ENCODE measurements at places on chromosomes 11 and 22.

DNA sequence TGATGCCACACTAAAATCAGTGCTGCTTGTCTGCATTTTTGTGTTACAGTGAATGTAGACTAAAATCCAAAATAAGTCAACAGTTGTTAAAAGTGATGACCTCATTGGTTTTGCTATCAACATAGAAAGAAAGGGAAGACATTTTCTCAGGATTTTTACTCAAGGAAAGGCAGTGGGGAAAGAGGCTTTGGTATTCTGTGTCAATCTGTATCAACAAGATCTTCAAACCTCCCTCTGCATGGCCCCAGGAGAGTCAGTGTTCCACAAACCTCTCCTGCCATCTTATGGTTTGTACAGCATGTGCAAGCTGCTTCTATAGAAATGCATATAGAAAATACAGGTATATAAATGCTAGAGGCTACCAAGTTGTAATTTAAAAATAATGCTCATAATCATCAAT is 13.8 kb upstream of the OR51M1 start:
- no peak for DNase-seq

DNA sequence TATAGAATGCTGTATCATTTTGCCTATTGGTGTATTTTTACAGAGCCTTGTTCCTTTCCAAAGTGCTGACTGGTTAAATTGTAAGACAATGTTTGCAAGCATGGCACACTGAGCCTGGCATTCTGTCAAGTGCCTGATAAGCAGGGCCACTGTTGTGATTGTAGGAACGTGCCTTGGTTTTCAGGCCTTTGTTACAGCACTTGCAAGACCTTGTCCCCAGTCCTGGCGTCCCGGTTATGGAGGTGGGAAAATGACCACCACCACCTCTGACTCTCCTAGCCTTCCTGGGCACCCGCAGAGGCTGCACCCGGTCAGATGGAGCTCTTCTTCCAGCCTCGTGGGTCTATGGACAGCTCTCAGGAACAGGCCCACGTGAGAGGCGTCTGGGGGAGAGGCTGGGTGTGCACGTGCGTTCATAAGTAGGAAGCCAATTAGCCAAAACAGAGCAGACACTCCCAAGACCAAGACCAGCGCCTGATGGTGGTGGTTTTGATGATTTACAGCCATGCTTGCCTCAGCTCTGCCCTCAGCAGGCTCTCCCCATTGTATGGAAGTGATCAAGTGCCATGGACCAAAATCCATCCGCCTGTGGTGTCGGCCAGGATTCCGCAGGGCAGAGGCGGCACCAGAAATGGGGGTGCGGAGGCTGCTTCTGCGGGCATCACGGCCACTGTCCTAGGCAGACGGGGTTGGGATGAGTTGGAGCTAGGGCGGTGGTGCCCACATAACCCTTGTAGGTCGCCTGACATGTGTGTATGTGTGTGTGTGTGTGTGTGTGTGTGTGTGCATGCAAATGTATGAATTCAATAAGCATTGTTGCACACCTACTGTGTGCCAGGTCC is 89.8 kb downstream of the RTL6 start:
- DNase-seq: no peak

DNA sequence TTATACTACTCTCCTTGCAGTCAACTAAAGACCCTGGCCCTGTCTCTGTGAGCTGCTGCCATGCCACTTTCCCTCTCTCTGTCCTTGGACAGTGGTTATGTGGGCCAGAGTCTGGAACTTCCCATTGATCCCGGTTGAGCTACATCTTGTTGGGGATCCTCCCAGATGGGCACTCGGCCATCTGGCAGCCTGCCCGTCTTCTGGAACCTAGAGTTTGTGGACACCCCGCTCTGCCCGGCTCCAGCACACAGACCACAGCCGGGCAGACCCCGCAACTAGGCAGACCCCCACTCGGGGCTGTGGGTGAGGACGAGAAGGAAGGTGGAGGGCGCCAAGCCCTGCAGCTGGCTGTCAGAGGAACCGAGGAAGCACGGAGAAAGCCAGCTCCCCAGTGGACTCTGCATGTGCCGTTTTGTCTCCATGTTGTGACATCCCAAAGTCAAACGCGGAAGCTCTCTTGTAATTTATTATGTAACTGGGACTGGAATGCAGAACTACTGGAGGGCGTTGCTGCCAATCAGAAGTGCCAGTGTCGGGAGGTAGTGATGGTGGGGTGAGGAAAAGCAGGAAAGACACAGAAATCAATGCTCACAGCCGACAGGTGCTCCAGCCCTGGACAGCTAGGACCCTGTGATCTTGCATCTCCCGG is 207.7 kb downstream of the CEP164 start:
- peak; percentile 73 for DNase-seq

GRCh38 chr11:64744544-64745188 is 724 bp upstream of the RASGRP2 start:
- no peak for DNase-seq

DNA sequence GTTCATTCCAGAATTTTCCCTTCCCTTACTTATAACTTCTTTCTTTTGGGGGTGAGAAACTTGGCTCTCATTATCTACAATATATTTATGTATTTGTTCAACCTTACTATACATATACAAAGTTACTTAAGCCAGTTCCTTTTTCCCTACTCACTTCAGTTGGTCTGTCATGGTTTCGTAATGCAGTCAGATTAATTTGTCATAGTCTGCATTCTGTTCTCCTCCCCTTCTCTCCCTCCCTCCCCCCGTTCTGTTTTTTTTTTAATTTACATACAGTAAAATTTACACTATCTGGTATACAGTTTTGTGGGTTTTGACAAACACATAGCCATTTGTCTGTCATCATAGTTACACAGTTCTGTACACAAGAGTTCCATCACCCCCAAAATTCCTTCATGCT is 71.8 kb upstream of the ADORA2A start:
- DNase-seq: no peak

GRCh38 chr11:35126000-35126878 is 12.7 kb upstream of the CD44 start:
- no peak for DNase-seq

GRCh38 chr11:84691830-84692229 is 935.3 kb downstream of the DLG2 start:
- DNase-seq: no peak

GRCh38 chr11:122235615-122236014 is 119.6 kb upstream of the BLID start:
- peak; percentile 31 for DNase-seq

DNA sequence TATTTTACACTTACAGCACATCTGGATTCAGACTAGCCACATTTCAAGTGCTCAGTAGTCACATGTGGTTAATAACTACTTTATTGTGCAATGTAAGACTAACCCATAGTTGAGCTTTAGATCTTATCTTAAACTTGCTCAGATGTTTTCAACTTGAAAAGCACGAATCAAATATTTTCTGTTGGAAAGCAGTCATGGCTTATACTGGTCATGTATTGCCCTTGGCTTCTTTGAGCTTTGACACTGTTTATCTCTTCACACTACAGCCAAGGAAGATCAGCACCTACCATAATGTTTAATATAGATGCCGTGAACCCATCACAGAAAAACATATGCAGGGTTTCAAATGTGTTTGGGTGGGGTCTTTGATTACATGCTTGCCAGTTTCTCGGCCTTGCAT is 4.4 kb downstream of the RBX1 start:
- DNase-seq: no peak

DNA sequence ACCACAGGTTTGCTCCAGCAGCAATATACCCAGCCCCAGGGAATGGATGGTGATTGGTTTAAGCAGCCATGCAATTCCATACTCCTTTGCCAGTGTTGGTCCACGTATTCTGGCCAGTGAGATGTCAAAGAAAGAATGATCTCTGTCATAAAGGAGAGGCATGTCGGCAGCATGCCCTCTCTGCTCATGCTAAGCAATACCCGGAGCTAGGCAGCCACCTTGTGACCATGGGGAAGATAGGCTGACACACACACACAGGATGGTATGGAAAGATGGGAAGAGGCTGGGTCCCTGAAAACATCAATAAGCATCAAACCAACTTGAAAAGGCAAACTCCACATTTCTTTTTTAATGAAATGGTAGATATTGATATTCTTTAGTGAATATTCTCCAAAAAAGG is 5.1 kb downstream of the ABCC8 start:
- DNase-seq: no peak

- DNase-seq: no peak
Observed at GRCh38 chr22:26903030-26903856, 245.9 kb downstream of the MIAT start.

- no peak for DNase-seq
Observed at GRCh38 chr11:86559311-86559945, 113.0 kb downstream of the ME3 start.

DNA sequence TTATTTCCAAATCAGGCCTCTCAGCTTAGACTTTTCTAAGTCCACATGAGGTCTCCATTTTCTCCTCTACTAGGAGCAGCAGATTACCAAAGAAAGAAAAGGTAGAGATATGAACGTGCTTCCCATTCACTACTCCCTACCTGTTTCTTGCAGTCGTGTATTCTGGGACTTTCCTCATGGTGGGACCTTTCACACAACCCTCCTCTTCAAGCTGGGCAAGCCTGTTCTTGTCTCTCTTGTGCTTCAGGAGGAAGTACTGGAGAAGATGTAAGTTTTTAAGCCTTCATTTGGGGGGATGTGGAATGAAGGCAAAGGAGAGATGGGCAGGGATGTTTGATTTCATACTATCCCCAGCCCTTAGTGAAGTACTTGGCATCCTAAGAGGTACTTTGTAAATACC is 128.8 kb upstream of the SESN3 start:
- no peak for DNase-seq

GRCh38 chr22:31367426-31367825 is 21.3 kb upstream of the PATZ1 start:
- no peak for DNase-seq

GRCh38 chr11:61174273-61174672 is 13.0 kb upstream of the VPS37C start:
- no peak for DNase-seq

DNA sequence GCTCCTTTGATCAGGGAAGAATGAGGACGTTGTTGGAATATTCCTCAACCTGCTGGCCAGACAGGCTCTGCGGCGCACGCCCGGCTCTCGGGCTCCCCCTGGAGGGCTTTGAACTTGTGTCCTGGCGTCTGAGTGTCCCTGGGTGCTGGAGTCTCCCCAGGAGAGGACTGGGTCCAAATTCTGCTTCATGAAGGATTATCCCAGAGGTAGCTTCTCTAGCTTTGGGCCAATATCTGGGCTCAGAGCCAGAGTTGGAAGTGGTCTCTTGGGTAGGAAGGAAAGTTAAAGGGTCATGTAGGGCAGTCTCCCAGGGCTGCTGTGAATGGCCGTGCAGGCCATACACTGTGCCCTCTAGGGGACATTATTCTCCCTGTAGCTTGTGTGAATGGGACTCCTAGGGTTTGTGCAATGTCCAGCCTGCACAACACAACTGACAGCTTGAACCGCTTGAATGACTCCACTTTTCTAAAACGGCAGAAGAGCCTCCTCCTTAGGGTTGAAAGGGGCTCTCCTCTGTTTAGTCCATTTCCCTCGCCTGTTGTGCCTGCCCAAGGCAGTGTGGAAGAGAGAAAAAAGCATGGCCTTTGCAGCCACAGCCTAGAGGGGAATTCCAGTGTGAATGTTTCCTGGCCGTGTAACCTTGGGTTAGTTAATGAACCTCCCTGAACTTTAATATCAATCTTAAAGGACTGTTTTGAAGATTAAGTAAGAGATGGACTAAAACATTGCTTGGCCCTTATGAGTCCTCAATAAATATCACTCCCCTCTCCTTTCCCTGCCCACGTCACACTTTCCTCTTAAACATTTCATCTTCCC is 111.2 kb upstream of the THY1 start:
- DNase-seq: peak; percentile 85

DNA sequence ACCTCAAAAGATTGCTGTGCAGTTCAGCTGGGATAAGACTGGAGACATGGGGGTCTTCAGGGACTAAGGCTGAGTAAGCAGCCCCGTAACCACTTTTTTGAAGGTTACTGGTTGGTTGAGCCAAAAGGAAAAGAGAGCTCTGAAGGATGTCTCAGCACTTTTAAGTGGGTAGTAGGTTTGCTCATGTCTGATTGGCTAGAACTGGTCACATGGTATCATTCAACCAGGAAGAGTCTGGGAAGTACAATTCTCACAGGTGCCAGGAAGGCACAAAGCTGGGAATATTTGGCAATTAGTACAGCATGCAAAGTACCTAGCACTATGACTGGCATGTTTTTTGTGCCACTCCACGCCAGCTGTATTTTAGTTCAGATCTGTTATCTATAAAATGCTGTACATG is 58.1 kb downstream of the SNX19 start:
- no peak for DNase-seq

DNA sequence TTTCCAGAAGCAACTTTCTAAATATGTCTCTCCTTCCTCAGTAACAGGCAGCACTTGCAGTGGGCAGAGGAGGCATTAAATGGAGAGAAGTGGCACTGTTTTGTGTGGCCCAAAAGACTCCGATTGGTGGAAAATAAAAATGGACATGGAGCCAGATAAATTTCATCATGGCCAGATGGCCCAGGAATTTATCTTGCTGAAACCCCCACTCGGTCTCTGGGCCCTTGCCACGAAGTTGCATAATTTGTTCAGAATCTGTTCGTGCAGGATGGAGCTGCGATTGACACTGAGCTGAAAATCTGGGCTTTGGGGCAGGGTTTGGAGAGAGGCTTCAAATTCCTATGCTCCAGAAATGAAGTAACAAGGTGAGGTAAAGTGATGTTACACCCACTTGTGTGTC is 65.5 kb downstream of the C11orf91 start:
- DNase-seq: no peak

GRCh38 chr11:117449111-117449693 is 121.5 kb downstream of the CEP164 start:
- DNase-seq: no peak

GRCh38 chr11:27046956-27047355 is 6.3 kb downstream of the BBOX1 start:
- DNase-seq: no peak

- no peak for DNase-seq
Observed at GRCh38 chr22:24695561-24696511, 78.7 kb downstream of the PIWIL3 start.

GRCh38 chr11:24963852-24964251 is 467.0 kb downstream of the LUZP2 start:
- no peak for DNase-seq

DNA sequence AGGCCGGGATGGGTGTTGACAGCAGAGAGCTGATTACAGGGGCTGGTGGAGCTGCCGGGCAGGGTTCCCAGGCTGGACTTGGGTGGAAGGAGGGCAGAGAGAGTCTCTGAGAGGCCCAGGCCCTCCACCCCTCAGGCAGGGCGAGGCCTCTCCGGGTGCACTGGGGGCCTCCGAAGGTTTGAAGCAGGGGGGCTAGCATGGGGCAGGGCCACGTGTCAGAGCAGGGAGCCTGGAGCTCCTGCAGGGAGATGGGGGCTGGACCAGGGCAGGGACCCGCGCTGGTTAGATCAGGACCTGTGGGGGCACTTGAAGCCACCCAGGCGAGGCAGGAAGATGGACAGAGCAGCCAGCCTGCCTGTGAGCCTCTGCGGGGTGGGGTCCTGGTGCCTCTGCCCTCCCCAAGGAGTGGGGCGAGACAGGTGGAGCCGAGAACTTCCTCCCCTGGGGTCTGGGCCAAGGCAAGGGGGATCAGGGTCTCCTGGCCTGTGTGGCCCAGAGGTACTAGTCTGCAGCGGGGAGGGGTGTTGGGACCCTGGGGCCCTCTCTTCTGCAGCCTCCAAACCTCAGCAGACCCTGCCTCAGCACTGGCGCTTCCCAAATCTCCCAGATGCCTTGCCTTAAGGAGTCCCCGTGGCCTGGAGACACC is 911 bp downstream of the PANX2 start:
- DNase-seq: no peak
